ENCODE measurements at places on chromosomes 11 and 22.

DNA sequence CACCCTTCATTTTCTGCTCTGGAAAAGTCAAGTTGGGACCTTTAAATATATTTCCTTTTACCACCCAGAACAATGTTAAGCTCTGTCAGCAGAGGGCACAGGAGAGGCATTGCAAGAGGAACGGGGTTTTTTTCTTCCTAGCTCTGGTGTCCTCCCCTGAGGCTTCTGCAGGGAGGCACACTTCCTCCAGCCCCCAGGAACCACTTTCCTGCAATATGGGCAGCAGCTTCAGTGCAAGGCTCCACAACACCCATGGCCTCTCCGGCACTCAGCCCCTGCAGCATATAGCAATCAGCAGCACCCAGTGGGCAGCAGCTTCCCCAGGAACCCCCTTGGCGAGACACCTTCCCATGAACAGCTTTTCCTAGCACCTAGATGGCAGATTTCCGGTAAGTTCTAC lies 101.4 kb downstream of the SYT9 start:
- H3K27ac ChIP-seq: no peak overlapping the region
- no peak overlapping the region for H3K4me3 ChIP-seq
- H3K27me3 ChIP-seq: no peaks in the 10 kb centered on the region
- H3K4me1 ChIP-seq: no peaks in the 10 kb centered on the region
- no peaks in the 10 kb centered on the region for H3K36me3 ChIP-seq
- no peak for DNase-seq

GRCh38 chr11:124656774-124657630 lies 16.5 kb downstream of the SIAE start:
- DNase-seq: no peak
- no peaks in the 10 kb centered on the region for H3K27me3 ChIP-seq
- H3K4me3 ChIP-seq: no peak overlapping the region
- H3K36me3 ChIP-seq: no peaks in the 10 kb centered on the region

GRCh38 chr22:23270212-23270733 lies 90.0 kb downstream of the BCR start:
- H3K4me3 ChIP-seq: no peak overlapping the region
- H3K27me3 ChIP-seq: no peaks in the 10 kb centered on the region
- H3K4me1 ChIP-seq: no peaks in the 10 kb centered on the region
- H3K27ac ChIP-seq: no peak overlapping the region
- no peak for DNase-seq
- peaks cover 16% of the 10 kb centered on the region for H3K36me3 ChIP-seq

DNA sequence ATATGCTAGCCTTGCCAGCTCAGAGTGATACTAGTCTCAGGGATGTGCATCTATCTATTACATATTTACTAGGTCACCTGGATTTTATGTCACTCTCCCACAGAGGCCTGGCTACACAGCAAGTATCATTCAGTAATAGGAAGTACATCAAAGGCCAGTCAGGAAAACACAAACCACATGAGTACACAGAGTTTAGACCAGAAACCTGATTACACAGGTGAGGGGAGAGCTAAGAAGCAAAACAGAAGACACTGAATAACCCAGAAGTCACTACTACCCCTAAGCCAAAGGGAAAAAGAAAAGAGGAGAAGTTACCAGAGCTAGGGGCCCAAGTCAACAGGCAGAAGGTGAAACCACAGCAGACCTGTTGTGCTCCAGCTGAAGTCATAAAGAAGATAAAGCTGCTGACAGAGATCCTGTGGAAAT lies 13.3 kb downstream of the LPXN start:
- H3K4me3 ChIP-seq: peak overlapping the region; percentile 1
- DNase-seq: no peak
- H3K27ac ChIP-seq: peak overlapping the region; percentile 63
- peaks cover 23% of the 10 kb centered on the region for H3K36me3 ChIP-seq

GRCh38 chr11:114774599-114775361 lies 96.5 kb downstream of the NXPE2 start:
- H3K36me3 ChIP-seq: no peaks in the 10 kb centered on the region
- H3K4me1 ChIP-seq: peaks cover 2% of the 10 kb centered on the region
- H3K27ac ChIP-seq: no peak overlapping the region
- DNase-seq: no peak

GRCh38 chr22:46352276-46352675 lies 16.8 kb downstream of the TRMU start:
- no peak overlapping the region for H3K4me3 ChIP-seq
- no peak overlapping the region for H3K27ac ChIP-seq
- peaks cover 37% of the 10 kb centered on the region for H3K36me3 ChIP-seq
- no peak for DNase-seq
- no peaks in the 10 kb centered on the region for H3K27me3 ChIP-seq

DNA sequence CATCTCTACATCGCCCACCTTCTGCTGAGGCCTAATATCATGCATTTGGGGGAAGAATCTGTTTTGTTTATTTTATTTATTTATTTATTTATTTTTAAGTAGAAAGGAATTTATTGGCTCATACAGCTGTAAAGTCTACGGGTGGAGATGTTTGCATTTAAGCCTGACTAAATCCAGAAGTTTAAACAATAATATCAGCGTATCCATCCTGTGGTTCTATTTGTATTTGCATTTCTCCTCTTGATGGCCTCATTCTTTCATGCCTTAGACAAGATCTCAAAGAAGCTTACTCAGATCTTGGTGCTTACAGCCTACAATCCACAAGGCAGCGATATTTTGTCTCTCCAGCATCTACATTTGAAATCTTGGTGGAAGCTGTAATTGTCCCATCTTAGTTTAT lies 67.1 kb upstream of the CARD18 start:
- H3K36me3 ChIP-seq: no peaks in the 10 kb centered on the region
- H3K27ac ChIP-seq: no peak overlapping the region
- DNase-seq: no peak
- H3K27me3 ChIP-seq: no peaks in the 10 kb centered on the region
- H3K4me1 ChIP-seq: peaks cover 16% of the 10 kb centered on the region
- no peak overlapping the region for H3K4me3 ChIP-seq

DNA sequence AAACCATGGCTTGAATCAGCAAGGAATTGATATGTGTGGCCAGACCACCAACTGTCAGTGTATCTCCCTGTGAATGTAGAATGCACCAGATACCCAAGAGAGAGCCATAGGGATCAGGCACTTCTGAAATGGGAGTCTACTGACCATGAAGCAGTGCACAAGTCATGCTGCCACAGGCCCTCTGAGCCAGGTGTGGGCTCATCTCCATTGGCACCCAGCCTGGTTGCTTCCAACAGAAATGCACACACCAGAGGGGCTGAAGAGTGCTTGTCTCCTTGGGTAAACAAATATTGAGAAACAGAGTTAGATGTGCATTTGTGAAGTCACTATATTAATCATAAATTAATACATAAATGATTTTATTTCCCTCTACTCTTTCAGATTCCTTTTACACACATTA lies 28.4 kb upstream of the PANX1 start:
- H3K4me1 ChIP-seq: no peaks in the 10 kb centered on the region
- no peak overlapping the region for H3K27ac ChIP-seq
- no peak for DNase-seq
- no peak overlapping the region for H3K4me3 ChIP-seq

GRCh38 chr11:95337972-95338429 lies 107.0 kb upstream of the SESN3 start:
- H3K27ac ChIP-seq: no peak overlapping the region
- peaks cover 1% of the 10 kb centered on the region for H3K4me1 ChIP-seq
- H3K4me3 ChIP-seq: no peak overlapping the region

- no peaks in the 10 kb centered on the region for H3K36me3 ChIP-seq
- H3K4me1 ChIP-seq: no peaks in the 10 kb centered on the region
- H3K4me3 ChIP-seq: no peak overlapping the region
- DNase-seq: no peak
- H3K27me3 ChIP-seq: peaks cover 59% of the 10 kb centered on the region
- H3K27ac ChIP-seq: no peak overlapping the region
Measured at GRCh38 chr11:44328138-44328660, 18.3 kb upstream of the ALX4 start.

DNA sequence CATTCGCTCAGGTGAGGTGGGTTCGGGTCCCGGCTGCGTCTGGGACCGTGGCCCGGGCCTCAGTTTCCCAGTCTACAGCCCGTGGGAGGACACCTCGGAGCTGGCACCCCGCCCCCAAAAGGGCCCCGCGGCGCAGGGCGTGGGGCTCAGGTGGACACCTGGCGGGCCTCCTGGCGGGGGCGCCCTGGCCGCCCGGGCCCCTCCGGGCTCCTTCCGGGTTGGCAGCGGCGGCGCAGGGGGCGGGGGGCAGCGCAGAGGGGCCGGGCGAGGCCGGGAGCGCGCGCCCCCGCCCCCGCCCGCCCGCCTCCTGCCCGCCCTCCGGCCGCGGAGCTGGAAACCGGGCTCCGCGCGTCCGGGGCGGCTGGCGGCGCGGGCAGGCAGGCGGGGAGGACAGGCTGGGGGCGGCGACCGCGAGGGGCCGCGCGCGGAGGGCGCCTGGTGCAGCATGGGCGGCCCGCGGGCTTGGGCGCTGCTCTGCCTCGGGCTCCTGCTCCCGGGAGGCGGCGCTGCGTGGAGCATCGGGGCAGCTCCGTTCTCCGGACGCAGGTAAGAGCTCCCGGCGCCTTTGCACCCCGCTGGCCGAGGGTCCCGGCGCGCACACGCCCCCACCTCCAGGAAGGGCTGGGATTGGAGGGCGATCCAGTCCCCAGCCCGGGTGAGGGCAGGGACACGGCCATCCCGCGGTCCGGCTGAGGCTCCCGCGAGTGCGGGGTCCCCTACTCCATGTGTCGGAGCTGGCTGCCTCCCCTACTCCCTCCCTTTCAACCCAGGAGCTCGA lies at the start of gene EMID1:
Gene EMID1, plus strand, starts transcription at position 303 of the 778 bp plus-strand sequence. Its CDS starts 143 bp downstream, at position 446.
- no peak for DNase-seq
- H3K27me3 ChIP-seq: peaks cover 42% of the 10 kb centered on the region
- H3K36me3 ChIP-seq: no peaks in the 10 kb centered on the region
- H3K27ac ChIP-seq: no peak within 1 kb of the TSS
- H3K4me1 ChIP-seq: peaks cover 19% of the 10 kb centered on the region
- H3K4me3 ChIP-seq: peak within 1 kb of the TSS; percentile 47

DNA sequence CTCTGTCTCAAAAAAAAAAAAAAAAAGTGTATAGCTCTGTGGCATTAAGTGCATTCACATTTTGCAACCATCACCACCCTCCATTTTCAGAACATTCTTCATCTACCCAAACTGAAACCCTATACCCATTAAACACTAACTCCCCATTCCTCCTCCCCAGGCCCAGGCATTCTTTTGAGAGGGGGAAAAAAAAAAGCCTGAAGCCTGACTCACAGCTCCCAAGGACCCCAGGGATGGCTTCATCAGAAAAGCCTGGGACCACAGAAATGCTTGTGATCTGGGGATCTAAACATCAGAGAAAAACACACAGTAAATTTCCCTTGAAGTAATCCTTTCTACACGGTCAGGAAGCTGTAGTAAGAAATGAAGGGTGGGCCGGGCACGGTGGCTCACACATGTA lies 10.7 kb upstream of the GTSE1 start:
- H3K4me3 ChIP-seq: no peak overlapping the region
- peaks cover 28% of the 10 kb centered on the region for H3K36me3 ChIP-seq
- no peak overlapping the region for H3K27ac ChIP-seq
- no peaks in the 10 kb centered on the region for H3K27me3 ChIP-seq
- no peak for DNase-seq

- no peak within 1 kb of the TSS for H3K4me3 ChIP-seq
- no peak within 1 kb of the TSS for H3K27ac ChIP-seq
- no peaks in the 10 kb centered on the region for H3K36me3 ChIP-seq
- H3K27me3 ChIP-seq: no peaks in the 10 kb centered on the region
- H3K4me1 ChIP-seq: no peaks in the 10 kb centered on the region
Measured at GRCh38 chr11:5783255-5783654, at the start of gene OR52N5. Gene OR52N5, minus strand, starts transcription at chr11:5783355. Its CDS starts 4,721 bp downstream, at chr11:5778634.

DNA sequence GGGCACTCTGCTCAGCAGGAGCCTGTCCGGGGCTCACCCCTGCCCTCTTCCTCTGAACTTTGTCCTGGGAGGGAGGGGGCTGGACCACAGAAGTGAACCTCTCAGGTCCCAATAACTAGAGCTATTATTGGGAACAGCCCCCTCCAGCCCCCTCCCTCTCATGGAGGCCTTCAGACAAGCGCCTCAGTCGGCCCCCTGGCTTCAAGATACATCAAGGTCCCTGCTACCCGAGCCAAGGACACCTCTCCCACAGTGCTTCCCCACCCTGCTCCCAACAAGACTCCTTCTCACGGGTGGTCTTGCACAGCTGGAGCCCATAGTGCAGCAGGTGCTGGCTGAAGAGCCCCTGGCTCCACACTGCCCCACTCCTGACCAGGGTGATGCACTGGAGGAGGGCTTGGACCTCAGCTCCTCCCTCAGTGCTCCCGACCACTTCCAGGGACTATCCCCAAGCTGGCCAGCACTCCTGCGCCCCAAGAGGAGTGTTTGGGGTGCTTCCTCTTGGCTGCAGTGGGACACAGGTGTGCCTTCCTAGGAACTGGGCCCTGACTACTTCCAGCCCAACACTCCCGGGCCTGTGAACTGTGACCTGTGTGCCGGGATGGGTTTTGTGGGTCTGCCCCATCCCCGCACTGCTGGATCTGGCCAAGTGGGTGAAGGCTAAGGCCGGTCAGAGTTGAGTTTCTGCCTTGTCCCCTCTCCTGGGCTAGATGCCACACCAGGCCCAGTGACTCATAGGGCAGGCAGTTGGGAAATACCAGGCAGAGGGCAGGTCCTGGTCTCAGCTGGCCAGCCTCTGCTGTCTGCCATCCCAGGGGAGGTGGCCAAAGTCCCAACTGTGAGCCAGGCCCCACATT lies 2.2 kb downstream of the PNPLA2 start:
- peaks cover 2% of the 10 kb centered on the region for H3K36me3 ChIP-seq
- peak overlapping the region; percentile 18 for H3K27ac ChIP-seq
- H3K4me1 ChIP-seq: no peaks in the 10 kb centered on the region
- H3K27me3 ChIP-seq: no peaks in the 10 kb centered on the region

DNA sequence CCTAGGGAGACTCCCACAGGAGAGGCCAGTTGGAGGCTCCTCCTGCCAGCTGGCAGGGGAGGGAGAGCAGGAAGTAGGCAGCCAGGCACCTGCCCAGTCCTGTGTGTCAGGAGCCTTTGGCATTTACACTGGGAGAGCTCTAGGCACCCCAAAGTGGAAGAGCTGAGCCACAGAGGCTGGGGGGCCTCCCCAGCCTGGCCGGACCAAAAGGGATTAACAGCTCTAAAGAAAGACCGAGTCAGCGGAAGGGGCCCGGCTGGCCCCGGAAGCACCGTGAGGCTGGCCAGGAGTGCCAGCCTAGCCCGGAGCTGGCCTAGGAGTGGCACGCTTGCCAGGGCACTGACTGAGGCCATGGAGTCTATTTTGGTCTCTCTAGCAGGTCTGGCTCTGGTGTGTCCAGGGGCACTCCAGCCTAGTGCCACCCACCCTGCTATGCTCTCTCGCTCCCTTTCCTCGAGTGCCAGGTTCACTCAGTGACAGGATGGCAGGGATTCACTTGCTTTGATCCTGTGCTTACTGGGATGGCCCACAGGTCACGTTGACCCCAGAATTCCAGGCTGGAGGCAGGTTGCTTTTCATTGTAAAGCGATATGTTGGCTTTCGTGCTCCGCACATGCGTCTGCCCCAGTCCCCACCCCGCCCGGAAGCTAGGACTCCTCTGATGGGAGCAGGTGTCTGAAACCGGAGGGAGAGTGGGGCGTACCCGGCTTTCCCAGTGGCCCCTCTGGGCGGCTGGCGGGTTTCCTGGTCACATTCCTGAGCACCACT lies 3.3 kb upstream of the KMT5B start:
- no peak for DNase-seq
- H3K4me1 ChIP-seq: peaks cover 23% of the 10 kb centered on the region
- H3K27me3 ChIP-seq: peaks cover 20% of the 10 kb centered on the region
- H3K36me3 ChIP-seq: peaks cover 4% of the 10 kb centered on the region
